RCC 7860 (cell line): ENCODE measurements at places on chromosomes 13 and 19.

- no peak for DNase-seq
Measured at GRCh38 chr13:97526556-97526955, 92.6 kb downstream of the RAP2A start.

DNA sequence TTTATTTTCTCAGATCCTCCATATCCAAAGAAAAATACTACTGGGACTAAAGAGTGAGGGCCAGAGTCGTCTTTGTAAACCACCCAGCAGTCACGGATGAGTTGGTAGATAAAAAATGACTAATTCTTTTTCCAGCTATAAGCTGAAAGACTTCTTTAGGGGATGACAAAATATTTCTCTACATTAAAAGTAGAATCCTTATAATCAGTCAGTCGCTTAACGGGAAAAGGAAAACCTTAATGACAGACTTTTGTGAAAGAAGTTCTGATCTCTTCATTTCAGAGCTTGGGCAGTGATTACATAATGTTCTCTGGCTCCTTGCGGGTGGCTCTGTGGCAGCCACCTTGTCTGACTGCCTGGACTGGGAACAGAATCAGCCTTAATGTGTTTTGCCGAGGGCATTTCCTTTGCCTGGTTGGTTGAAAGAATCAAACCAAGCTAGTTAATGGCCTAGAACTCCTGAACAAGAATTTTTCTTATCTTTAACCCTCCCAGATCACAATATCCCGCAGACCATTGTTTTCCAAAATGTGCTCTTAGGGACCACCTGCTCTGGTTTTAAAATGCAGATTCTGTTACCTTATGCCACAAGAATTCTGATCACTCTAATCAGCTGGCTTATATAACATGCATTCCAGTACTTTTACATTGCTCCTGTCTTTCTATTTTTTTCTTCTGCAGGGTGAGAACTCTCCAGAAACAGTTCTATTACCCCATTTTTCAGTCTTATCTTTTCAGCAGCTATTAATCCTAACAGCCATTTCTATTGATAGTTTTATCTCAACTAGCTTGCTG lies 2.5 kb downstream of the ITM2B start:
- DNase-seq = peak; percentile 64

- no peak for DNase-seq
Measured at GRCh38 chr19:18226956-18227780, 930 bp upstream of the PDE4C start.

- DNase-seq = no peak
Measured at GRCh38 chr13:51291341-51291740, 48.1 kb upstream of the SERPINE3 start.

GRCh38 chr19:35077411-35078223 lies 36.1 kb downstream of the HPN start:
- no peak for DNase-seq

DNA sequence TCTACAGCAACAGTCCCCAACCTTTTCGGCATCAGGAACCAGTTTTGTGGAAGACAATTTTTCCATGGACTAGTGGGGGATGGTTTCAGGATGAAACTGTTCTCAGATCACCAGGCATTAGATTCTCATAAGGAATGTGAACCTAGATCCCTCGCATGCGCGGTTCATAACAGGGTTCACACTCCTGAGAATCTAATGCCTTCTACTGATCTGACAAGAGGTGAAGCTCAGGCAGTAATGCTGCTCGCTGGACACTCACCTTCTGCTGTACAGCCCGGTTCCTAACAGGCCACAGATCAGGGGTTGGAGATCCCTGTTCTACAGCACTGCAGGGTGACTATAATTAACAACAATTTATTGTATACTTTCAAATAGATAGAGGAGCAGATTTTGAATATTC lies 21.9 kb downstream of the USP12 start:
- no peak for DNase-seq

GRCh38 chr19:14118165-14119051 lies 846 bp upstream of the PRKACA start:
- peak; percentile 21 for DNase-seq

GRCh38 chr13:90797335-90797734 lies 550.2 kb upstream of the MIR17HG start:
- no peak for DNase-seq

GRCh38 chr19:23415034-23415433 lies 19.8 kb upstream of the ZNF91 start:
- no peak for DNase-seq

- DNase-seq = no peak
Measured at GRCh38 chr19:19204181-19204580, 967 bp upstream of the NR2C2AP start.

GRCh38 chr13:93466502-93467036 lies 240.0 kb downstream of the GPC6 start:
- no peak for DNase-seq

DNA sequence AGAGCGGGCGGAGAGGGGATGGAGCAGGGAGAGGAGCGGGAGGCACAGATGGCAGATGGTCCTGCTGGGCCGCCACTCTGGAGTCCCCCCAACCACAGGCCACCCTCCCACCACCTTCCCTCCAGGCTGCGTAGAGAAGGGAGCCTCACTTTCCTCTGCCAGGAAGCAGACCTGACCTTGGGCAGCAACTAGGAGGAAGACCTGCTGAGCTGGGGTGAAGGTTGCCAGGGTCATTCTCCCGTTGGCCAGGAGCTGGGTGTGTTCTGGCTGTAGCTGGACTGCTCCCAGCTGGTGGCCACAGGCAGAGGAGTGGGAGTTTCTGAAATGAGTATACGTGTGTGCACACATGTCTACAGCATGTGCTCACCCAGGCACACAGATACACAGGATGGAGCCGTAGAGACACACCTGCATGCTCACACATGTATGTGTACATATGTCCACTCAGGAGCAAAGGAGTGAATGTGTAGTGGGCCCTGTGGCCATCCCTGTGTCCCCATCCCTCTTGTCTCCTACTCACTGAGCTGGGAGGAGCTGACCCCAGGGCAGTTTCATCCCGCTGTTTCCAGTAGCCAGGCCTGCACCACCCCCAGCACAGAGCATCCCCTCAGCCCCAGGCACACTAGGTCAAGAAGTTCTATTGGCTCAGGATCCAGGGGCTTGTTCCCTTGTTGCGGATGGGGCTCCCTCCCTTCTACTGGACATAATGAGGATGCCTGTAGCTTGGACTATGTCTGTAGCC lies 53.0 kb downstream of the CHST8 start:
- DNase-seq = no peak

DNA sequence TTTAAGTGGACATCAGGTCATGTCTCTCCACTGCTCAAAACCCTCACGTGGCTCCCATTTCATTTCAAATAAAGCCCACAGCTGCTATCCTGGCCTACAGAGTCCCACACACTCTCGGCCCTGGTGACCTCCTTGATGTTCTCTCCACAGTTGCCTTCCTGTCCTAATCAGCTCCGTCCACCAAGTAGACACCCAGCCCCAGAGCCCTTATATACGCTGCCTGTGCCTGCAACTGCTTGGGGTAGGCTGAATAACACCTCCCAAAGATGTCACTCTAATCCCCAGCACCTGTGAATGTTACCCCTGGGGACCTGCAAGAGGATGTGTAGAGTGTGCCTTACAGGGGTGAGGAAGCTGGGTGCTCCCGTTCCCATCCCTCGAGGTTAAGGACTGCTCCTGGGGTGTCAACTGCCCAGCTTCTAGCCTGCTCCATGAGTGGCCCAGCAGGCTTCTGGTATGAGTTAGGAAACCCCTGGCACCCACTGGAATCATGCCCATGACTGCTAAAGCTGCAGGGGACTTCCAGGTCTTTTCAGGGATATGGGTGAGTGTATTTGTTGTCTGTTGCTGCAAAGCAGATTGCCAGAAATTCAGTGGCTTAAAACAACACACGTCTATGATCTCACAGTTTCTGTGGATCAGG lies 6.0 kb downstream of the FAM187B start:
- DNase-seq = no peak

- DNase-seq = no peak
Measured at GRCh38 chr19:54345938-54346386, 7.0 kb upstream of the LILRA4 start.

DNA sequence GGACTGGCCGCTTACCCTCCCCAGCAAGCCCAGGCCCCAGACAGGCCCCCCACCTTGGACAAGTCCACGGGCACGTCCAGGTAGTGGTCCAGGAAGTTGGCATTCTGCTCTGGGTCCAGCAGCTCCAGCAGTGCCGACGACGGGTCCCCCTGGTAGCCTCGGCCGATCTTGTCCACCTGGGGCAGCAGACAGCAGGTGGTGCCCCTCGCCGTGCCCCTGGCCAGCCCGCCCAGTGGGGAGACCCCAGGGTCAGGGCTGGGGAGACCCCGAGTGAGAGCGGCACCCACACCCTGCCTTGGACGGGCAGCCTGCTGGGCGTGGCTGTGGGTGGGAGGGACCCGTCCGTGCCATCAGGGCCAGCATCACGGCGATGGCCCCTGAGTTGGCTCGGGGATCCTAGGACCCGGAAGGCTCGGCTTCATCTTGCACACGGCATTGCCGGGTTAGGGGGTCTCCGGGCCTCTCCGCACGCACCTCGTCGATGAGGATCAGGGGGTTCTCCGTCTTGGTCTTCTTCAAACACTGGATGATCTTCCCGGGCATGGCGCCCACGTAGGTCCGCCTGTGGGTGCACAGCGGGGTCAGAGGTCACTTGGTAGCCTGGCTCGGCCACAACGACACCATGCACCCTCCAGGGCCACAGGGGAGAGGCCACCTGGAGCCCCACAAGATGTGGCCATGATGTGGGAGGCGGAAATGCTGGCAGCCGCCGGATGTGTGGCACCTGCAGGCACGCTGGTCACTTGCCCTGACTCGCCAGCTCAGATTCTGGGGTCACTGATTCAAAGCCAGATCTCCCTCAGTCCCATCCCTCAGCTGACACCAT lies 6.3 kb downstream of the RPL36 start:
- no peak for DNase-seq

DNA sequence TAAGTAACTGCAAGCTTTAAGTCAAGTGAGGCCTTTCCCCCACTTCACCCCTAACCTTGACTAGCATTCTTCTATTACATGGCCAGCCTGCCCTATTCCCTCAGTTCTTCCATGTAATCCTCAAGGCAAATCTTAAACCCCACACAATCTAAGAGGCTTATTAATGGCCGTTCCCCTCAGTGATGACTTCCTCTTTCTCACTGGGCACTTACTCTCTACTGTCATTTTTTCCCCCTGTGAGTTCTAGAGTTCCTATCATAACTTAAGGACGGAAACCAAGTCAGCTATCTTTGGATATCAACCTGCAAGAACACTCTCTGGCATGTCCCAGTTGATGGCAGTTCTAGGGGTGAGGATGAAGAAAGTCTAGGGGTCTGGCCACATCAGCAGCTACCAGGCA lies 131.2 kb downstream of the DCLK1 start:
- no peak for DNase-seq

DNA sequence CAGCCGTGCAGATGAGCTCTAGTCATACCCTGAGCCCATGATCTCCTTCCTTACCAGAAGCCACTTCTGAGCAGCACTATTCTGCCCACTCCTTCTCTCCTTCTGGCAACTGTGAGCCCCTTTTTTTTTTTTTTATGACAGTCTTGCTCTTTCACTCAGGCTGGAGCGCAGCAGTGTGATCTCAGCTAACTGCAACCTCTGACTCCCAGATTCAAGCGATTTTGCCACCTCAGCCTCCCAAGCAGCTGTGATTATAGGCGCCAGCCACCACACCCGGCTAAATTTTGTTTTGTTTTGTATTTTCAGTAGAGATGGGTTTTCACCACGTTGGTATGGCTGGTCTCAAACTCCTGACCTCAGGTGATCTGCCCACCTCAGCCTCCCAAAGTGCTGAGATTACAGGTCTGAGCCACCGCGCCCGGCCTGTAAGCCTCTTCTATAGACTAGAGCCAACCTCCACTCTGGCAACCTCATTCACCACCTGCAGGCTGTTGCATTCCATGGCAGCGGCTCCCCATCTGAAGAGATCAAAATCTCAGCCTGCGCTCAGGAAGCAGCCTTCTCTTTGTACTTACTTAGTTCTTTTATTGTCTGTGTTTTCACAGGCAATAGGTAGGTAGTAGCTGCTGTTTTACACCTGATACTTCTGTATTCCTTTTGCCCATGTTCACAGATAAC lies 34.8 kb upstream of the NDFIP2 start:
- DNase-seq = no peak

DNA sequence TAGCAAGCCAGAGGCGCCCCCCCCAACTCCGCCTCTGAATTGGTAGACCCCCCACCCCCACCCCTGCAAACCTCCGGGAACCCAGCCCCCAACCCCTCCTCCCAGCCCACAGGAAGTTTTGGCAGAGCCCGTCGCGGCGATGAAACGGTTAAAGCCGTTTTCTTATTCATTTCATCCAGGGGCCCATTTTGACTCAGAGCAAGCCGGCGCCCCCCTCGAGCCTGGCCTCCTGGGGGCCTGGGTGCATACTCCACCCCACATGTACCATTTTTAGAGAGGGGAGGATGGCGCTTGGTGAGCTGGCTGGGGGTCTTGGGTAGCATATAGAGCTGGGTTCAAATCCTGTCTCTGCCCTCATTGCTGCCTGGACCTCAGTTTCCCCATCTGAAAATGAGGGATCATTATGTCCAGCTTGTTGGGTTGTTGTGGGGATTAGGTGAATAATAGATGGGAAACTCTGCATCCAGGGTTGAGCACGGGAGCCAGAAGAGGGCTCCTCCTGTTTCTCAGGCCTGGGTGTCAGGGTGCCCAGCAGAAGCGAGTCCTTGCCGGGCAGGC lies 7.9 kb upstream of the JUNB start:
- DNase-seq = no peak

DNA sequence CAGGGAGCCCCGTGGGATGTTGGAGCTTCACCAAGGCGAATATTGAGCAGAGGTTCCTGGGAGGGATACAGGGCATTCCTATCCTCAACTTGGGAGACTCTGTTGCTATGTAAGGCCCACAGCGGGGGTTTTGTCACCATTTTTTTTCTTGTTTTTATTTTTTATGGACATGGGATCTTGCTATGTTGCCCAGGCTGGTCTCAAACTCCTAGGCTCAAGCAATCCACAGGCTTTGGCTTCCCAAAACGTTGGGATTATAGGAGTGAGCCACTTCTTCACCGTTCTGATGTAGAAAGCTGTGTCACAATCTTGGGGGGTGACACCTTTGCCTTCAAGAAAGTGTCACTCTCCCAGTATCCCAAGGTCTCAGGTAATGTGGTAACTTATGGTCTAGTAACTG lies 2.6 kb downstream of the DLL3 start:
- no peak for DNase-seq

DNA sequence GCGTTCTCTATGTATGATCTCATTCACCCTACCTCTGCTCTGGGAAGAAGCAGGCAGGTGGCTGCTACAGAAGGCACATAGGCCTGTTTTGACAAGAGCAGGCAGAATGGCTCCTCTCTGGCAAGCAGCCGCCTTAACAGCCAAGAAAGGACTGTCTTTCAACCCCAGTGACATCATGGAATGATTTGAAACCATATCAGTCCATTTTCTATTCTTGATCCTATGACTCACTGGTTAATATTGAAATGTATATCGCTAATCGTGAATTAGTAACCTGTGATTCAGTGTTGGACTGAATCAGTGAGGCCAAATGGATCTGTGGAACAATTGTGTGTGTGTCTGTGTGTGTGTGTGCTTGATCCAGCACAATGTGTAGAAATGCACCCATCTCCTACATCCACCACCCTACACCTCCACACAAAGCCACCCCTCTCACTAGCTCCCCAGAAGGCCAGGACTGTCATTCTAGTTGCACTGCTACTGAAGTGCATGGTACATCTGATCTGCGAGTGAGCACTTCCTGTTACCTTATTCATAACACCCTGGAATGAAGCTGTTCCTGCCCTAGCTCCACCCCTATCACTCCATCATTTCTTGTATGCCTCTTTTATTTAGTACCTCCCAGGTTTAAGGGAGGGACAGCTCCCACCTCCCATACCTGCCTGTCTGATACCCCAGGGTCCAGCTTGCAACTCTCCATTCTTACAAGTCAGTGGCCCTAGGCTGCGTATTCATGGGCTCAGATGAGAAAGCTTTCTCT lies 460.0 kb downstream of the FOXO1 start:
- peak; percentile 73 for DNase-seq

- no peak for DNase-seq
Measured at GRCh38 chr13:49472186-49472585, 23.6 kb upstream of the PHF11 start.
